Activated CD4-positive, alpha-beta memory T cell treated with anti-CD3 and anti-CD28 coated beads for 36 hours (primary cell): ENCODE measurements at places on chromosomes 5 and 9. TPM values are rescaled to one million over a fixed set of nuclear protein-coding genes. Genes with fewer than 3 reads are reported as not detected.
A peak's percentile ranks its signal among the peaks of the same experiment; 100 is the strongest.

The PRELID2 gene
- total RNA-seq, result 4.3 TPM

The FGF18 gene
- total RNA-seq, result 0.10 TPM

- no peak for DNase-seq
- no peaks in the 10 kb centered on the region for H3K4me1 ChIP-seq
- no peaks in the 10 kb centered on the region for H3K36me3 ChIP-seq
- H3K27me3 ChIP-seq, result no peaks in the 10 kb centered on the region
- no peak overlapping the region for H3K4me3 ChIP-seq
- H3K27ac ChIP-seq, result no peak overlapping the region
Measured at GRCh38 chr5:74370168-74370567, 270.4 kb downstream of the ENC1 start.

- no peak for DNase-seq
- H3K4me1 ChIP-seq, result no peaks in the 10 kb centered on the region
- H3K27me3 ChIP-seq, result peaks cover 16% of the 10 kb centered on the region
- H3K27ac ChIP-seq, result no peak overlapping the region
- no peaks in the 10 kb centered on the region for H3K36me3 ChIP-seq
- H3K4me3 ChIP-seq, result no peak overlapping the region
Measured at GRCh38 chr9:115593587-115594091, 475.7 kb upstream of the TNC start.

DNA sequence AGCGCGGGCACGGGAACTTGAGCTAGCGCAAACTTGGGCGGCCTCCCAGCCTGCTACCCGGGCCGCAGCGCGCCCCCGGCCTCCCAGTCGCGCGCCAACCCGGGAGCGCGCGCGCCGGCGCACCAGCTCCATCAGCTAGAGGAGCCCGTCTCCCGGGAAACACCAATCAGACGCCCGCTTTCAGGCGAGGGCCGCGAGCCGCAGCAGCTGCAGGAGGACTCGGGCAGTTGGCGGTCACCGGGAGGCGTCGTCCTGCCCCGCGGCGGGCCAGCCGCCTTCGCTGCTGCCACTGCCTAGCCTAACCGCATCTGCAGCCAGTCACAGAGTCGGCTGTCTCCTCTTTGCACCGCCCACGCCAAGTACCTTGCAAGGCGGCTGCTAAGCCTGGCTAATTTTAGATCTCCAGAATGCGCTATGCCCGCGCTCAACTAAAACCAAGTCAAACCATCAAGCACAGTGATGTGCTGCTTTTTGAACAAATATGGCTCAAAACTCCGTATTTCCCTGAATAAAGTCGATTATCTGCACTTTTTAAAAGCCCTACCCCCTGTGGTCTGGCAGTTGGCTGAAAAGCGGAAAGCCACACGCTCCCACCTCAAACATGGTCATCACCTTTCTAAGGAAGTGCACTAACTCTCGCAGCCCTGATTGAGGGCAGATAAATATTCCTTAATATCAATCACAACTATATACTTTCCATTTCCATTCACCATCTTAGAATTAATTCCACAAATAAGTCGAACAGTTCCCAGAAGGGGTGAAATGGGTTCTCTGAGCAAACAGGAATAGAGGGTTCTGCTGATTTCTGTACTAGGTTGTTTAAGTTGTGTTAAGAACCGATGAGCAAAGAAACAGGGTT, 221.8 kb downstream of the MEF2C start:
- H3K27me3 ChIP-seq, result peaks cover 64% of the 10 kb centered on the region
- DNase-seq, result peak; percentile 54
- H3K36me3 ChIP-seq, result peaks cover 5% of the 10 kb centered on the region
- H3K27ac ChIP-seq, result no peak overlapping the region
- H3K4me3 ChIP-seq, result peak overlapping the region; percentile 49
- H3K4me1 ChIP-seq, result peaks cover 21% of the 10 kb centered on the region
